T-helper 17 cell (primary cell): ENCODE measurements at places on chromosomes 4 and X.
A peak's percentile ranks its signal among the peaks of the same experiment; 100 is the strongest.

- DNase-seq = no peak
These were observed 91.1 kb upstream of the ATP8A1 start for GRCh38 chr4:42747971-42748370.

- no peak for DNase-seq
These were observed 5.1 kb downstream of the YTHDC1 start for GRCh38 chr4:68344785-68345184.

DNA sequence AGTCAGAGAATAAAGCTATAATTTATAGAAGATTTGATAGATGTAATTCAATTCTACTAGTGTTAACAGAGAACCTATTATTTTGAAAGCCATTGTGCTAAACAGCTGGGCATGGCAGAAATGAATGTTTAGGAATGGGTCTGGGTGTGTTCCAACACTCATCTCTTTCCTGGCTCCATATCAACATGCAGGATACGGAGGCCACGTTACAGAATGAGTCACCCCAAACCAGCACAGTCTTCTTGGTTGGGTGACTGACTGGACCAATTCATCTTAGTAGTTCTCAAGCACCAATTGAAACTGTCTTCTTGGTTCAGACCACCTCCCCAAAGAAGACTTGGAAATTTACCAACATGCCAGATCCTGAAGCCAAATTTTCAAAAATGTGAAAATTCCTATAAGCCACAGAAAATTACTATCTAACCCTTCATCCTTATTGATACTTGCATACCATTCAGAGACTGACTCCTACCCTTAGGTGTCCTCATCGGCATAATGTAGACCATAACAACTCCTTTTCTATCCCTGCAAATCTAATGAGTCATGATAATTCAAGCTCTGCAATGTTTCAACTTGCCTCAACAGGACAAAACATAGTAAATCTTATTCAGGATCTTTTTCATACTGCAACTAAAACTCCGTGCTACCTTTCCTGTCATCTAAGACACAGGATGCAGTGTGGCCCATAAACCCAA is 52.0 kb upstream of the ATOH1 start:
- no peak for DNase-seq

DNA sequence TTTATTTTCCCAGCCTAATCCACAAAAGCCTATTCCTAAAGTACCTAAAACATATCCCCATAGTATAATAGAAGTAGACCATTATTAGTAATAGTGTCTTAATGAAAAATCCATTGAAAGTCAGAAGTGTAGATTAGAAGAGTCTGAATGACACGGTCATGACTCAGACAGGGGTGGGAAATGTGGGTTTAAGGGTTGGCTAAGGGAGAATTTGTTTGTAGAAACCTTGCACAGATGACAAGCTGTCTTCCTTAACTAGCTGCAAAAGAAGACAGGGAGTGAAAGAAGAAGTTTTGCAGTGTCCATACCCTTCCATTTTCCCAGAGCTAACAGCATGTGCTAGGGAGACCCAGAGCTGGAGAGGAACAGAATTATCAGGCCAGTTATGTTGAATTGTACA is 242.7 kb upstream of the ETNPPL start:
- no peak for DNase-seq

GRCh38 chrX:17736856-17737709 is at the start of gene SCML1:
Gene SCML1 (plus strand): TSS chrX:17737493. CDS start chrX:17744187, 6,694 bp downstream.
- DNase-seq = peak; percentile 78

- DNase-seq = no peak
These were observed 1.8 kb downstream of the DKK2 start for GRCh38 chr4:107034091-107034995.

DNA sequence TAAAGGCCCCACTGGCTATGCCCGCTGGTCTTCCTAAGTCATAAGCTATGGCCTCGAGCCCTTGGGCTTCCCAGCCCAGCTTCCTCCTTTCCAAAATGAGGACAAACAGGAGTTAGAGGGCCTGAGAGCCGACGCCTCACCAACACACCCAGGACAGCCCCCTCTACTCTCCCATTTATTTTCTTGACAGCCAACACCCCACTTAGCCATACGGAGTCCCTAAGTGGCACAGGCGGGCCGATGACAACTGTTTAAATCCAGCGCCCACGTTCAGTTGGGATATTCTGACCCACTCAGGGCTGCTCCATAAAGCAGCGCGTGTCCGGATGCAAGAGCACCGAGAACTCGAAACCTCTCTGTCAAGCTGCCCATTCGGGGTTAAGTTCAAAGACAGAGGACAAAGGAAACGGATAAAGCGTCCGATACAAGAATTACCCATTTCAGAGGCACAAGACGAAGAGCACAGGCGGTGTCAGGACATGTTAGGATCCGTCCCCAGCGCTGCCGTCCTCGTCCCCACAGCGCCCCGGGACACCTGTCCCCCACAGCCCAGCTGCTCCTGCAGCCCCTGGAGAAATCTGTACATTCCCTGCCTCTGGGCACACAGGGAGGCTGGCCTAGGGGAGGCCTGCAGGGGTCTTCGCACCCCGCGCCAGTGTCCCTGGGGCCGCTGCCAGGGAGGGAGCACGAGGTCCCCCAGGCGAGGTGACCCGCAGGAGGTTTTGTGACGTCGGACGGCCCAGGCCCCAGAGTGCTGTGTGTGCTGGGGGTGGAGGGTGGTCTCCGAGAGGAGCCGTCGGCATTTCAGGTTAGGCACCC is 1.2 kb downstream of the PRKX start:
- DNase-seq = no peak
